ENCODE measurements at places on chromosomes 13 and 19.

DNA sequence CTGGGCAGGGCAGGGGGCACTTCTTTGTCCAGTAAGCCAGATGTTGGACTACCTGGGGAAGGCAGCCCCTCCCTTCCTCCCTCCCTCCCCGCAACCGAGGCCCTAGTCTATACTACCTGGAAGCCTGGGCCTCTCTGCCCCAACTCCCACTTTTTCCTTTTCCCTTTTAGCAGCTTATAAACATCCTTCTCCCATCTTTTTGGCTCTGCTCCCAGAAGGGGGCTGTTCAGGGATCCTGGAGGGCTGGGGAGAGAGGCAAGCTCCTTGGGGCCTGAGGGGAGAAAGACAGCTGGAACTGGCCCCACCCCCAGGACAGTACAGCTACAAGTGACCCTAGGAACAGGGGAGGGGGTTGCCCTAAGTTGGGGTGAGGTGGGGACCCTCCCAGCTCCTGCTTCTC is 44.9 kb downstream of the LYL1 start:
- no peak for DNase-seq

GRCh38 chr13:41512441-41512840 is 55.1 kb downstream of the RGCC start:
- no peak for DNase-seq

DNA sequence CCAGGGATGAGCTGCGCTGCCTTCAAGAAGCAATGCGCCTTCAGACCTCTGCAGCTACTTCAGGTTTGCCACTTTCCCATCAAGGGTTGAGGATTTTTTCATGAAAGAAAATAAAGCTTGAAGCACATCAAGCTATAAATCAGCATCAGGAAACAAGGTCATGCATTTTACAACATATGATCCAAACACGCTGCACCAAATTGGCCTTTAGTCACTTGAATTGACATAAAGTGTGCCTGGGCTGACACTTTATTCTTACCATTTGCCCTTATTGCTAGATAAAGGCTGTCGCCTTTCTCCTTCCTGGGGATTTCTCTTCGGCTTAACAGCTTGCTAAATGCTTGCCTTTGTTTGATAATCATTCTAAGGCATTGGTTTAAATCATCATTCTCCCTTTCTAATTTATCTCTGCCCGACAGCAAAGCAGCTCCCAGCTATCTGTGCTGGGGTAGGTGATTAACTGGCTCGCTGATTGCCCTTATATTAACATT is 87.7 kb downstream of the LHFPL6 start:
- DNase-seq, result no peak

GRCh38 chr19:57317503-57317902 is 2.8 kb upstream of the ZNF543 start:
- DNase-seq, result no peak

DNA sequence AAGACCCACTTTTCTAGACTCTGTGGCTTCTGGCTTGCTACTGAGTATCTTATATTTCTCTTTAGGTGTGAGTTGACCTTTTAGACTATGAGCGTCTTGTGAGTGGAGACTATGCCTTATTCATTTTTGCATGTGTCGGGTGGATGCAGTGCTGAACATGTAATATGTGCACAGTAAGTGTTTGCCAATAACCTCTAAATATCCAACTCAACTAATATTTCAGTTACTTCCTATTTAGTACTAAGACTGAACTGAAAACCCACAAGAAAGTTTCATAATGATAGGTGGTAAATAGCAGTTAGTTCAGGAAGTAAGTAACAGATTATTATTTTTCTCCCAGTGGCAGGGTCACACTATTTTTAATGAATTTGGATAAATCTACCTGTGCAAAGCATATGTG is 269.3 kb downstream of the KCNRG start:
- DNase-seq, result no peak

DNA sequence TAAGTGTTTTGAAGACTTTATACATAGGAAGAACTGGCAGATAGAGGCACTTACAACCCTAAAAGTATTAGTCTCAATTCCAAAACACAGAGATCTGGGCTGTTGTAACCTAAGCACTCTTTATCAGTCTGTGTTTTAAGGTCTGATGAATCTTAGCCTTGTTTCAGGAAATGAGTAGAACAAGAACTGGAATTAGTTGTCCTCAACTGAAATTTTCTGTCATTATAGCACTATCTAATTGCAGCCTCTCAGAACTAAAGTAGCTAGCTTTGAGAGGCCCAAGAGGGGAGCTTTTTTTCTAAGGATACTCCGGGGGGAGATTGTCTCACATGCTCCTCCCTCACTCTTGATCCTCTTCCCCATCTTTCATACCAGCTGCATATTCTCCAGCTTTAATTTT is 13.1 kb downstream of the HNRNPM start:
- DNase-seq, result no peak

DNA sequence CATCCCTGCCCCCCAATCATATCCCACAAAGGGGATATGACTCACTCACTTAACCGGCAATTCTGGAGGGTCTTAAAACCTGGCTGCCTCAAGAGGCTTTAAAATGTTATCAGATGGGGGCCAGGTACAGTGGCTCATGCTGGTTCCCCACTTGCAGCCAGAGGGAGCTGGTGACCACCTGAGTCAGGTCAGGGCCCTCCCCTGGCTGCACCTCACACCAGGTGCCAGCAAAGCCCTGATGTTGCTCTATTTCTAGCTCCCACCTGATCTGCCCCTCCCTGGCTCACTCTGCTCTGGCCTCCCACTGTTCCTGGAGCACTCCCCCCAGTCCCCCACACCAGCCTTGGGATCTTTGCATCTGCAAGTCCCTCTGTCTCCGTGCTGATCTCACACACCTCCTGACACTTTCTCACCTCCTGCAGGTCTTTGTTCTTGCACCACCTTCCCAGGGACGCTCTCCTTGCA is 14.2 kb downstream of the HPN start:
- DNase-seq, result no peak

- no peak for DNase-seq
These were observed 17.3 kb upstream of the UQCR11 start for GRCh38 chr19:1622541-1622940.

DNA sequence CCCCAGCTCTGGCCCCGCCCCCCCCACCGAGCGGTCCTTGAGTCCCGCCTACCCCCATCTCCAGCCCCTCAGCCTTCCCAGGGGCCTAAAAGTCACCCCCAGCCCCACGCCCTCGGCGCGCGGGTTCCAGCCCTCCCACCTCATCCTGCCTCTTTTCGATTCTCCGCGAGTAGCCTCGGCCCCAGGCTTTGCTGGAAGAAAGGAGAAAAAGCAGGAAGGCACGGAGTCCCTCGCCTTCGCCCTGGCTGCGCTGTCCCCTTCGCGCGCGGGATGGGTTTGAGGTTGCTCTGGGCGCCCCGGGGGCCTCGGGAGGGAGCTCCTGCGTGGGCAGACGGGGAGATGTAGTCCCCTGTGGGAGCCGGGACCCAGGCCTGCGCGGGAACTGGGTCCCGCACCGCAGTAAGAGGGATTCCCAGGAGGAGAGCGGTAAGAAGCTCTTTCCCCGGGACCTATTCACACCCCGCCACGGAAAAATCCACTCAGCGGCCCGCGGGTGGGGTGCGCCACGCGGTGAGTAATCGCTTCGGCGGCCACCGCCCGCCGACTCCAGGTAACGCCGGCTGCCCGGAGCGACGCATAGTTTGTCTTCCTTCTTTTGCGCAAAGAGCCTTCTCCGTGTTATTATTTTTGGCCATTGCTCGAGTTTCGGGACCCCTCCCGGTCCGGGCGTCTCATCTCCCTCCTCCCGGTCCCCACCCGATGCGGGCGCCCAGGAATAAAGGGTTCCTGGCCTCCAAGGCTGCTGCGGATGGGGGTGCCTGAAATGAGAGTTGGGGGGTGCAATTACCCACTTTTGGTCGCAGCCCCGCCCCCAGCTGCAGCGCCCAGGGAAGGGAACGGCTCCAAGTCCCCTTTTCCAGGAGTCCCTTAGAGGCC is 865 bp upstream of the CRLF1 start:
- DNase-seq, result no peak

- no peak for DNase-seq
These were observed 6.0 kb downstream of the DDX39A start for GRCh38 chr19:14412996-14413692.

DNA sequence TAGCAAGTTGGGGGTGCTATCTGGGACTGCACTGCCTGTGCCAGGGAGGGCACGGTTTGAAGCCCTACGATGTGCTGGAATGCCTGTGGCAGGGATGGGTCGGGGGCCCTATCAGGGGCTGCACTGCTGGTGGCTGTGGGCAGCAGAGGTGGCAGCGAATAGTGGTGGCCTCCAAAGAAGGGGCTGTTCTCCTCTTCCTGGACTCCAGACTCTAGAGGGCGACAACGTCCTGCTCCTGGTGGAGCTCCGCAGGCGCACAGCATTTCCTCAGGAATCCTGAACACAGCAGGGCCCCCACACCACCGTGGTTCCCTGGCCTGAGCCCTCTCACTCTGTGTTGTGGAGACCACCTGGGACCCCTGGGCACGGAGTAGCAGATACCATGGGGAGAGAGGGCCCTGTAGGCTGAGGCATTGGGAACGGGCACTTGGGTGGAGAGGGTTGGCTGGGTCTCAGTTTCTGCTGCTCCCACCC is 145.6 kb downstream of the TNFRSF19 start:
- no peak for DNase-seq

DNA sequence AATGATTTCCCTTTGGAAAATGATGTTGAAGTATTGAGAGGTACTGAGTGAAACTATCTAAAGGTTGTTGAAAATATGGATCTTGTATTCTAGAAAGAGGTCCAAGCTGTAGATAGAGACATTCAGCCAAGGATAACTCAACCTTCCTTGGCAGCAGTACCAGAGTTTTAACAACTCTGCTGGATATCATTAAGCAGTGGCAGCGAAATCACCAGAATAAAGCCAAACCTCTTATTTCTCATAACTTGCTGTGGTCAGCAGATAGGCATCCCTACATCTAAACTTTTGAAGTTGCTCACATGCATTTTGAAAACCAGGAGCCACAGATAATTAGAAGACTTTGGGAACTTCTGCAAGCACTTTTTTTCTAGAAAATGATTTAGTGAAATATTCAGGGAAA is 559.8 kb downstream of the IRS2 start:
- no peak for DNase-seq

DNA sequence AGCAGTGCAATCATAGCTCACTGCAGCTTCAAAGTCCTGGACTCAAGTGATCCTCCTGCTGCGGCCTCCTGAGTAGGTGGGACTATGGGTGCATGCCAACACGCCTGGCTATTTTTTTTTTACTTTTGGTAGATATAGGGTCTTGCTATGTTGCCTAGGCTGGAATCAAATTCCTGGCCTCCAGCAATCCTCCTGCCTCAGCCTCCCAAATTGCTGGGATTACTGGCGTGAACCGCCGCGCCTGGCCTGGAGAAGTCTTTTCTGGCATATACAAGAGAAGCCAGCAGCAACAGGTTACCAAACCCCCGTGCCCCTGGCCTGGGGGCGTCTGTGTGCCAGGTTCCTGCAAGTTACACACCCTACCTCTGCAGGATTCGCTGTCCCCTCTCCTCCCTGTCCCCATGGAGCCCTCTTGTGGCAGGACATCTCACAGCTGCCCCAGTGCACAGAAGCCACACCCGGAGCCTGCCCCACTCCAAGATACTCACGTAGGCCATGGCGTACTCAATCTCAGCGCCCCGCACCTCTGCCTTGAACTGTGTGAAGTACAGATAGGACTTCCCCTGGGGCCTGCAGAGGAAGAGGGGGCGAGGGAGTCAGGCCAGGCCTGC is 9.9 kb downstream of the MYDGF start:
- DNase-seq, result no peak

GRCh38 chr19:18068395-18068794 is 18.3 kb downstream of the IL12RB1 start:
- DNase-seq, result no peak

GRCh38 chr19:47209319-47210179 is 21.4 kb downstream of the BBC3 start:
- DNase-seq, result no peak

- no peak for DNase-seq
These were observed 1.9 kb downstream of the PRX start for GRCh38 chr19:40411125-40411842.

DNA sequence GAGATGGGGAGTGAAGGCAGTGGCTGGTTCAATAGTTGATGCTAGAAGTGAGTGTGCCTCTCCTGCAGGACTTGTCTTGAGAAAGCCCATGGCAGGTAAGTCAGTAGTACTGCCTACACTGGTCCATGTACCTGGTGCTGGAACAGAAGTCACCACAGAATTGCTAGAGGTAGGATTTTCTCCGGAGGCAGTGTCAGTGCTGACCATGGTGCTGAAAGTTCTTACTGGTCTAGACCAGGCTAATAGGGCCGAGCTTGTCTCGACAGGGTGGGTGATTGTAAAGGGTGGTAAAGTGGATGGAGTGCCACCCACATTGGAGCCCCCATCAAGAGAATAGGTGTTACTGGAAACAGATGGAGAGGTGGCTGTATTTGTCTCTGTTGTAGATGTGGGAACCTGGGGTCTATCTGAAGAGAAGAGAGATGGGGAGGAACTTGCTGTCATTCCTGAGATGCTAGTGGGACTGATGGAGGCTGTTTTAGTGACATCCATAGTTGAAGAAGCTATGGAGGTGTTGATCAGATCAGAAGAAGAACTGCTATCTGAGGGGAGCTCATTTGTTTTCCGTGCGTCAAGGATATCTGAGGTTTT is 36.6 kb downstream of the MUC16 start:
- DNase-seq, result no peak

DNA sequence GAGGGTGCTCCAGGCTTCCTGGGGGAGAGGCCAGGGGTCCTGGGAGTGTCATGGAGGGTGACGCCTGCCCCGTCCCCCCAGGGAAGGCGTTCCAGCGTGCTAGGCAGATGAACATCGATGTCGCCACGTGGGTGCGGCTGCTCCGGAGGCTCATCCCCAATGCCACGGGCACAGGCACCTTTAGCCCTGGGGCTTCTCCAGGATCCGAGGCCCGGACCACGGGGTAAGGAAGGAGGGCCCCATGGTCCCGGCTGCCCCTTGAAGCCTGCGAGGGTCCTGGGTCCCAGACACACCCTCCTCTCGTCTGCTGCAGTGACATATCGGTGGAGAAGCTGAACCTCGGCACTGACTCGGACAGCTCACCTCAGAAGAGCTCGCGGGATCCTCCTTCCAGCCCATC is 11.4 kb downstream of the PTGER1 start:
- no peak for DNase-seq

GRCh38 chr13:47112205-47112902 is 215.5 kb upstream of the HTR2A start:
- no peak for DNase-seq

DNA sequence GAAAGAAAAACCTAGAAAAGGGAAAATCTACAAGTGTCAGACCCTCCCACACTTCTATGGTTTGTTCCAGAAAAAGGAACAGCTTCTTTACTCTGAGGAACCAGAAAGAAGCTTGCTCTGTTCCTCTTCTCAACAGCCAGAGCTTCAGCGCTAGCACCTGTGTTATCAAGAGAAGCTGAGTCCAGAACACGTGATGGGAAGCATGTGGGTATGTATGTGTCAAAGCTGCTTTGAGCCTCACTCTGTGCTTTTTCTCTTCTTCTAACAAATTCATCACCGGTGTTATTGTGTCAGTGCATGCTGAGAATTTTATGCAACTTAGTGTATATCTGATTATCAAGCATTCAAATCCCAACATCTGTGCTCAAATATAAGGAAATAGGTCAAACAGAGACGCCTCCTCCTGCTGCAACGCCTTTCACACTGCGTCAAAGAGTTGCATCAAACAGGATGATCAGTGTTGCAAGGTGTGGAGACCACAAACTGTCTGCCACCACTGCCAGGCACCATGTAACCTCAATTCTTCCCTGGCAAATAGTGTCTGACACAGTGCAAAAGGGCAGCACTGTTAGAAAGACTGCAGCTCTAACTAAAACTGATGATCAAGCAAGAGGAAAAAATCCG is 83.9 kb downstream of the LRRC63 start:
- no peak for DNase-seq
